Epithelial cell of esophagus (primary cell): ENCODE measurements at places on chromosomes 7 and 10.

DNA sequence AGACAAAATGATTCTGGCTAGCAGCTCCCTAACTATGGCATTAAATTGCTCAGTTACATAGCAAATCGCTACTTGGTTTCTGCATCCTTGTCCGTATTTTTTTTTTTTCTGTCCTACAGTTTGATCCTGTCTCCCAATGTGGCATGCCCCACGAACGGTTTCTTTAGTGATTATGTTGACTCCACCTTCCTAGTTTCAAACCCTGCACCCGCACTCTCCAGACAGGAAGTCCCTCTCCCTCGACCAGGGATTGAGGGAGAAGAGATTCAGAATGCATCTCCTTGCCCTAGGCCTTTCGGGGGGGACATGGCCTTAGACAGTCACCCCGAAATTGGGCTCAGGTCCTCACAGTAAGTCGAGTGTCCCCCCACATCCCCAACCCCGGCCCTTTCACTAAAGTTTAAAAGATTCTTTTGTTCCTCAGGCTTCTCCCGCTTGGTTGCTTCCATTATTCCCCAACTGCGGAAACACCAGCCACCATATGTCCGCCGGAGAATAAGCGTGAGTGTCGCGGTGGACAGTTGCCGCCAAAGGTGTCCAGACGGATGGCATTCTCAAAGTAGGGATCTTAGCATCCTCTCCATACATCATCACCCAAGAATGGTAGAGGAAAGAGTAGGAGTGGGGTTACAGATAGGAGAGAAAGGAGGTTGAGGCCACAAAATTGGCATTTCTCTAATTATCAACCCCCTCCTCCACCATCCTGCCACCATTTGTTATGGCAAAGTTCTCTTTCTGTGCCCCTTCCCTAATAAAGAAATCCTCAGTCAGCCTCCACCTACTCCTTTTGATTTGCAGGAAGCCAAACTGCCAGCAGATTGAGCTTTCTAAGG lies 7.3 kb downstream of the EVX1 start:
- DNase-seq = no peak

GRCh38 chr7:41688012-41688625 lies 14.8 kb downstream of the INHBA start:
- DNase-seq = no peak

DNA sequence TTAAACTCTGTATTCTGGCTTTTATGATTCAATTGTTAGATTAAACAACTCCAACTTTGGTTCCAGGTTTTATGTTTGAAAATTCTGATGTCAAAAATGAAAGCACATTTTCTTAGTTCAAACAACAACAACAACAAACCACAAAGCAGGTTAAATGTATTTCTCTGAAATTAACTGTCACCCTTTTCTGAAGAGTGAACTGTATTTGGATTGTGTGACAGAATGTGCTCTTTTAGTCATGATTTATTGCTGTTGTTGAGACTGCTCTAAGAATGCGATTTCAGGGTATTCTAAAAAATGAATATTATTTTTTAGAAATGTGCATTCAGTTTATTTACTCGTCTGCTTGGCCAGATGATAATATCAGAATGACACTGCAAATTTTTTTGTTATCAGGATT lies 144.1 kb downstream of the GNAI1 start:
- no peak for DNase-seq

DNA sequence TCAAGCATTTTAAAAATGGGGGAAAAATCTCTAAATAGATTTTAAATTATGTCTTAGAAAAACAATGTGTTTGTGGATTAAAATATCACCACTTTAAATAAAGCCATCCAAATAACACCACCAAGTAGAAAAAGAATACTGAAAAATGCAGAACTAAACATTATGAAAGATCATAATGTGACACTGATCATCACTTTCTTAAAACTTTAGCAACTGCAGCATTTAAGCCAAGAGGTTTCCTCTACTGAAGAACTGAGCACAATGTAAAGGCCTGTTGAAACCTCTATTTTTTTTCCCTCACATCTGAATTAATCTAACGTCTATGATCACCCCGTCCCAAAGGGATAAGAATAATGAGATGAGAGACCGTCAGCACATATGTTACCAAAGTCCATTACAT lies 18.6 kb downstream of the MINDY3 start:
- no peak for DNase-seq

DNA sequence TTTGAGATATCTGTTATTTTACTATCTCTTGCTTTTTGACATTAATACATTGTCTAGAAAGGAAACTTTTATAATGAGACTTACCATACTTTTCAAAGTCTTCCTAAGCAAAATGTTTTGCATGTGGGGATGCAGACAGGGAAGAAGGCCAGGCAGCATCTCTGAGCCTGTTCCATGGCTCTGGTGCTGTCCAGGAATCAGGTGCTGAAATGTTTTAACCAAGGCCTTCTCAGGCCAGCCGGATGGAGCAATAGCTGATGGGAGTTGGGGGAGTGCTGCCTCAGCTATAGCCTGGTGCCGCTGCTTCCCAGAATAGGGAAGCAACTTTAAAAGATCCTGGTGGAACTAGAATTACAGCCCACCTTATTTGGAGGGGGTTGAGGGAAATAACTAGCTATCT lies 38.5 kb downstream of the CRTAC1 start:
- peak; percentile 56 for DNase-seq

- DNase-seq = peak; percentile 40
Measured at GRCh38 chr7:49791088-49791741, 17.8 kb downstream of the VWC2 start.

GRCh38 chr7:90178679-90179278 lies 24.5 kb downstream of the STEAP1 start:
- DNase-seq = peak; percentile 88

DNA sequence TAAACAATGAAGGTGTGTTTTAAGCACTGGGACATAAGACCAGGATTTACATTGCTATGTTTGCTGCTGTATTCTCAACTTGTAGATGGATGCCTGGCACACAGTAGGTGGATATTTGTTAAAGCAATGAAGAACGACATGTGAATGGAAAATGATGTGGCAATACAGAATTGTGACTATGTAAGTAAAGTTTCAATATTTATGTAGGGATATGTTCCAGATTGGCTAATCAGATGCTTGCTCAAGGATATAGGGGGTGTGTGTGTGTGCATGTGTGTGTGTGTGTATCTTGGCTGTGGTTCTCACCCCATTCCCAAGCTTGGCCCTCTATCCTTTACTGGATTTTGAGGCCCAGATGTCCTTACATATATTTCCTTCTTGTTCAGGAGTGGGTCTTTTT lies 42.7 kb upstream of the LAMB1 start:
- DNase-seq = no peak

DNA sequence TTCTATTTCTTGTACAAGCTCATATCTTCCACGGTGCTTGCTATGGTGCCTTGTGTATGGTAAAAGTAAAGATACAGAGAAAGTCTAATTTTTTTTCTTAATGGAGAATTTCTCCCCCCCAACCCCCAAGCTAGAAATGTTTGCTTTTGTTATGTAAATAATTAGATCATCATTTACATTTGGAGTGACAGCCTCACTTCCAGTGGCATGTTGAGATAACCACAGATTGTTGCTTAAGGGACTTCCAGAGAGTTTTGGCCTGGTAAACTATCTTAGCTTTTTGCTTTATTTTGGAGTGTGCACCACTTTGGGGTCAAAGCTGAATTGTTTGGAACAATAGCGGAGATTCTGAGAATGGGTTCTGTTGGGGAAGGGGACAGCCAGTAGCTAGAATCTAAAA lies 129.7 kb downstream of the ZNF365 start:
- no peak for DNase-seq

- DNase-seq = peak; percentile 67
Measured at GRCh38 chr10:79111427-79111826, 42.7 kb downstream of the ZMIZ1 start.

DNA sequence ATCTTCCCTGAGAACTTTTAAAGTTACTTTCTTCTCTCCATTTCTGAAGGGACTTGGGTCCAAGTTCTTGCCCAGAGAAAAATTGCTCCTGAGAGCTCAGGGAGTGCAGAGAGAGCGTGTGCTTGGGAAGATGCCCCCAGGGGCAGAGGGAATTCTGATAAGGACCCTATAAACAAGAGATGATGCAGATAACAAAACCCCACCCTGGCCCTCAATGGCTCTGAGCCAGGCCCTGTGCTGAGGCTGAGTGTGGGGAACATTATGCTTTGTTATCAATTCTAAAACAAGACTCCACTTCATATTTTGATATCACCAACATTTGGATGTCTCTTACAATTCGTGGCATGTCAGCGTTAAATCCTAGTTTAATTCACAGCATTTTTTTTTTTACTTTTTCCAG lies 34.4 kb upstream of the HABP2 start:
- DNase-seq = no peak

DNA sequence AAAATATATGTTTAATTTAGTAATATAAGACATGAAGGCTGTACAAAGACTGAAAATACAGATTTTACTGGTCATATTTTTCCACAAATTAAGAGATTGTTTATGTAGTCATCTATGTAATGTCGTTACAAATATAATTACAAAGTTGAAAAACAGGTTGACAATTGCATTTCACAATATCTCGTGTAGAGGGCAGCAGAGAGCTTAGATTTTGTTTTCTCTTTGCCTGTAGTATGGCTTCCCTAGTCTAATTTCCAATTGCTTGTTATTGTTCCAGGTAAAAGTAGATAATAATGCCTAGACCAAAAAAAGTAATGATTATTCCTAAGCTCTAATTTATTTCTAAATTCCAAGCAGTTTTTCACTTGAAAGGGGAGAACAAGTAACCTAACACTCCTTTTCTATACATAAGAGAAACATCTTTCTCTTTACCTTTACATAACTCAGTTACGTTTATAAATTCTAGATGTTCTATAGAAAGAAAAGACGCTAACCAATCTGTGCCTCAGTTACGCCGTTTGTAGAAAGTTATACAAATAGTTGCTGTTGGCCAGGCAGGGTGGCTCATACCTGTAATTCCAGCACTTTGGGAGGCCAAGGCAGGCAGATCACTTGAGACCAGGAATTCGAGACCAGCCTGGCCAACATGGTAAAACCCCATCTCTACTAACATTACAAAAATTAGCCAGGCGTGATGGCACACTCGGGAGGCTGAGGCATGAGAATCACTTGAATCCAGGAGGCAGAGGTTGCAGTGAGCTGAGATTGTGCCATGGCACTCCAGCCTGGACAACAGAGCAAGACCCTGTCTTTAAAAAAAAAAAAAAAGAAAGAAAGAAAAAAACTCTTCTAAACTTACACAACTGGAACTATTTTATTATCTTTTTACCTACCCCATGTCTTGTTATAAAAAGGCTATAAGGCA lies 30.0 kb downstream of the NET1 start:
- DNase-seq = peak; percentile 74

- no peak for DNase-seq
Measured at GRCh38 chr7:51013861-51014511, 231.3 kb upstream of the GRB10 start.

DNA sequence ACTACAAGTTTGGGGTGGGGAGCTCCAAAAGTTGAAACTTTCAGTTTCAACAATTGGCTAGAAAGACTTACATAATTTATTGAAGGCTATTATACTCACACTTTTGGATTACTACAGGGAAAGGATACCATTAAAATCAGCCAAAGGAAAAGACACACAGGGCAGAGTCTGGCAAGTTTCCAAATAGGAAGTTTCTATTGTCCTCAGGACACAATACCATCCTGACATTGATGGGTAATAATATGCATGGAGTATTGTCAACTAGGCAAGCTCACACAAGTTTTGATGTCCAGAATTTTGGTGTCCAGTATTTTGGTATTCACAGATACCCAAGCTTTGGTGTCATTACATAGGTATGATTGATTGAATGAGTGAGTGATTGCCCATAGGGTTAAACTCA lies 872.6 kb upstream of the SORCS1 start:
- no peak for DNase-seq

GRCh38 chr7:48035967-48036478 lies 680 bp downstream of the C7orf57 start:
- DNase-seq = peak; percentile 19

DNA sequence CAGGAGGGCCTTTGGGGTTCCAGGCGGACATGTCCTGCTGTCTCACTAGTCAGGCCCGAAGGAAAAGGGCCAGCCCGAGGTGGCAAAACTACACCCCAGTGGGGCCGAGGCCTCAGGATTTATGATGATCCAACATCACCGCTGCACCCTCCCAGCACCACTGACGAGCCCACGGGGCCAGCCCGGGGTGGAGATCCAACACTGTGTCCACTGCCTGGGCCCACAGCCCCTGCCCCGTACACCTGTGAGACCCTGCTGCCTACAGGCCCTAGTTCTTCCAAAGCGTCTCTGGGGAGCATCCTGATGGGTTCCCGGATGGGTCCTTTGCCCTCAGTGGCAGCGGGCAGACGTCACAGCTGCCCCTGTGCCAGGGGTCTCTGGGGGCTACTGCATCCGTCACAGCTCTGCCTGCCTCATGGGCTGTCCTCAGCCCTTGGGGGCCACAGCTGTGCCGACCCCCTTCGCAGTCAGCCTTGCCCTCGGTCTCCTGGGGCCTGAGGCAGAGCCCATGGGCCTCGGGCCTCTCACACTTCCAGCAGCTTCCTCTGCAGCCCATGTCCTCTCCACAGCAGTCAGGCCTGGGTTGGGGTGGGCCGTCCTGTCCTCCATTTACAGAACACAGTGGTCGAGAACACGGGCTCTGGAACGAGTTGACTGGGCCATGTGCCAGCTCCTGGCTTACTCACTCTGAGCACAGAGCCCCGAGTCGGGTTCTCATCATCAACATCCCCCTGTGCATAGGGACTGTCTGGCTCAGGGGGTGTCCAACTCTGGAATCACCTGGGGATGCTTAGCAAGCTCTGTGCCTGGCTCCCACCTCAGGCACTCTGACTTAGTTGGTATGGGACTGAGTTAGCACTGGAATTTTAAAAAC lies 64.9 kb downstream of the FOXL3 start:
- DNase-seq = no peak

- DNase-seq = peak; percentile 60
Measured at GRCh38 chr10:11017570-11018431, at the start of gene CELF2. TSS of gene CELF2 (plus strand) at chr10:11017872. CDS start at chr10:11018090, 218 bp downstream.

GRCh38 chr10:3400348-3400747 lies 227.8 kb upstream of the PITRM1 start:
- no peak for DNase-seq

DNA sequence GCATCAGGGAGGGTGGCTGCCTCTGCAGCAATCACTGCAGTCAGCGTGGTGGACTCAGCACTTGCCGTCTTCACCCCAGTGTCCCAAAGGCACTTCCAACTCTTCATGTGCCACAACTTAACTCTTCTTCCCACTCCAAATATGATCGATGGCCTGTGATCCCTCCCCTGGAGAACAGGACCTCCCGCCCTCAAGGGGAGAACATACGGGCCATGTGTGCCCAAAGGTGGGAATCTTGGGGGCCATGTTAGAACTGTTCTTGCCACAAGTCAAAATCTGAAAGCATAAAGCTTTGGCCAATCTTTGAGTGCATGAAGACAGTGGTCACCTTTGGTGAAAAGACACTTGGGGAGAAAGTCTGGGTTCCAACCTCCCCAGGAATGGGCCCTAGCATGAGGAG lies 368.5 kb upstream of the MGMT start:
- no peak for DNase-seq

- DNase-seq = peak; percentile 45
Measured at GRCh38 chr7:117010375-117011133, 57.3 kb downstream of the ST7 start.

DNA sequence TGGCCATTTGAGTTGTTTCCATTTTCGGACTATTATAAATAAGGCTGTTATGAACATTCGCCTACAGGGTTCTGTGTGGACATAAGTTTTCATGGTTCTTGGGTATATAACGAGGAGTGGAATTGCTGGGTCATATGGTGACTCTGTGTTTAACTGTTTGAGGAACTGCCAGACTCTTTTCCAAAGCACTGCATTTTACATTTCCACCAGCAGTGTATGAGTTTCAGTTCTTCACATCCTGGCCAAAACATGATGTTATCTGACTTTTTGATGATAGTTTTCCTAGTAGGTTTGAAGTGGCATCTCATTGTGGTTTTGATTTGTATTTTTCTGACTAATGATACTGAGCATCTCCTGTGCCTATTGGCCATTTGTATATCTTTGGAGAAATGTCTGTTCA lies 5.4 kb downstream of the SUV39H2 start:
- DNase-seq = no peak
